Right cardiac atrium (tissue), 5 donors: ENCODE measurements at places on chromosomes 1 and 21. TPM values are rescaled to one million over a fixed set of nuclear protein-coding genes. Genes with fewer than 3 reads are reported as not detected.

OLFML3 gene
- total RNA-seq, result 25.8 TPM

KRTAP10-7 gene
- not detected for total RNA-seq

FYB2 gene
- total RNA-seq, result 0.76 TPM

CELA3A gene
- not detected for total RNA-seq

UMODL1 gene
- not detected for total RNA-seq

ZNF687 gene
- 13.3 TPM for total RNA-seq

PDC gene
- total RNA-seq, result not detected

SPRR2G gene
- total RNA-seq, result not detected

- DNase-seq, result peak; percentile 72
Observed at GRCh38 chr1:209808059-209808581, 2.2 kb upstream of the IRF6 start.

- DNase-seq, result no peak
Observed at GRCh38 chr1:114468047-114468446, 43.0 kb downstream of the TRIM33 start.

DNA sequence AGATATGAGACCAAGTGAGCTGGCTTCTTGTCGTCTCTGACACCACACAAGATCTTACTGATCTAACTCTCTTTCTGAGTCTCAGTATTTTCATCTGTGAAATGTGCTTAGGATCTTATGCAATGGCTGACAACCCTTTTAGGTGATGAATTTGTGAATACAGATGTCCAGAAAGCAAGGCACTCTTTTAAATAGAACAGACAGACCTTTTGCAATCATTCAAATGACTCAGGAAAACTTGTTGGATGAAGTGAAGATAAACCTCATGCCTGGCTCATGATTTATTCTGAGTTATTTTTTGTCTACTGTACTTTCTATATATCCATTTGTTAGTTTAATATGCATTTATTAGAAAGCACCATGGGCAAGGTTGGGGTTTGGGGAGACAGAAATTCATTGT lies 411.3 kb downstream of the PTPRU start:
- DNase-seq, result no peak

DNA sequence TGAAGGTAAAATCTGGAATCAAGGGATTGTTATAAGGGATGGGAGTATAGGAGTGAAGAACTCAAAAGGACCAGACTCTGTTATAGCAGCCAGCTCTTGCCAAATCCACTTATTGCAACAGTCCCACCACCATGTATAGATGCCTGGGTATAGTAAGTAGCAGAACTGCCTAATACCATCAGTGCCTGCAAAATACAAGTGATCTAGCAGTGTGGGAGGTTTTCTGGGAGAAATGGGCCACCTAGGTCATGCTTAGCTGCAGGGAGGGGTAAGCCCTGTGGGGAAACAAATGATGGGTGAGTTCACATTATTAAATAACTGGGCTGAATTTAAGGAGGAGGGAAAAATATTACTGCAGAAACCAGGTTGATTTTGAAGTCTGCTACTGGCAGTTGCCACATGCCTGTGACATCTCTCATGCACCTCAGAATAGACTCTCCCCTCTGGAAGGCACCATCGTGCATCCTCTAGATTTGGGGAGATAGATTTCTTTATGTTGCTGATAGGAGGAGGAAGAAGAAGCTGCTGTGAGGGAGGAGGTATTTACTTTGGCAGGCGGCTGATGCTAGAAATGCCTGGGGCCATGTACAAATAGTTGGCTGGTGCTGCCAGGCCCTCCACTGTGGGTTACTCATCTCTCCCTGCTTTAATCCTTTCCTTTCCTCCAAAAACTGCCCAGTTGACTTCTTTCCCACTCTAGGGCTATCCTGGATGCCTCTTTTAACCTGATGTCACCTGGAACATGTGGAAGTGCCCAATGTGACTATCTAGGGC lies 27.5 kb downstream of the HLX start:
- no peak for DNase-seq

- no peak for DNase-seq
Observed at GRCh38 chr1:54284781-54285529, 85.0 kb downstream of the MRPL37 start.

DNA sequence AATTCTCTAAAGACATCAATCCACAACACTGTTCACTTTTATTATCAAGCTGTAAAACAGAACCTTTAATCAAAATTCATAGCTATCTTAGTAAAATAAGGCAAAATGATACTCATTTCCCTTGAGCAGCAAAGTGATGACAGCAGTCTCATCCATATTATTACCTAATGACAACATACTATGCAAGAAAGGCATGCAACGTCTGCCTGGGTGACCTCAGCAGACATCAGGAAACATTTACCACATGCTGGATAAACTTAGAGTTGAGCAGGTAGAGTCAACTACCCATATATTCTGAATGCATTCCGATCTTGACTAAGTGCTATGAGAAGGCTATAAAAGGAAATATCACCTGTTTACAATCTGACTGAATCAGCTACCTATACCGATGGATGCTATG lies 145.1 kb downstream of the SIPA1L2 start:
- no peak for DNase-seq

DNA sequence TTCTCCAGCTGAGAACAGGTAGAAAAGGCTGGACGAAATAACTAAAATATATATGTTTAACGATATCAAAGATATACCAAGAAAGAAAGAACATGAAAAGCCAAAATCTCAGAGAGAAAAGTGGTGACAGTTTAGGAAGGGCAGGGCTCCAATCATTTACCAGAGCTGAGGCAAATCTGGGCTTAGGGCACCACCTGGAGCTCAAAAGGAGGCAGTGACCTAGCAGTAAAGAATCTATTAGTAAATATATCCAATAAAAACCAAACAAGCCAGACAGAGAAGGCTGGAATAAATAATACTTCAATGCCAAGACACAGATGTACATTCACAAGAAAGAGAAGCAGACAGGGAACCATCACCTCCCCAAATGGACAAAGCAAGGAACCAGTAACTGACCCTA lies 43.5 kb downstream of the CHIA start:
- DNase-seq, result no peak

- no peak for DNase-seq
Observed at GRCh38 chr1:161678500-161678899, 15.6 kb downstream of the FCGR2B start.

- DNase-seq, result no peak
Observed at GRCh38 chr1:47209091-47209490, 19.3 kb upstream of the PDZK1IP1 start.

GRCh38 chr21:33825915-33826314 lies 89.7 kb downstream of the ATP5PO start:
- no peak for DNase-seq

GRCh38 chr1:175525222-175525621 lies 218.2 kb downstream of the TNR start:
- DNase-seq, result no peak

- no peak for DNase-seq
Observed at GRCh38 chr1:204647114-204647804, 38.3 kb downstream of the LRRN2 start.
